ENCODE measurements at places on chromosomes 12 and 14.

GRCh38 chr12:52082026-52082668 lies 2.6 kb downstream of the SMIM41 start:
- no peak for DNase-seq

DNA sequence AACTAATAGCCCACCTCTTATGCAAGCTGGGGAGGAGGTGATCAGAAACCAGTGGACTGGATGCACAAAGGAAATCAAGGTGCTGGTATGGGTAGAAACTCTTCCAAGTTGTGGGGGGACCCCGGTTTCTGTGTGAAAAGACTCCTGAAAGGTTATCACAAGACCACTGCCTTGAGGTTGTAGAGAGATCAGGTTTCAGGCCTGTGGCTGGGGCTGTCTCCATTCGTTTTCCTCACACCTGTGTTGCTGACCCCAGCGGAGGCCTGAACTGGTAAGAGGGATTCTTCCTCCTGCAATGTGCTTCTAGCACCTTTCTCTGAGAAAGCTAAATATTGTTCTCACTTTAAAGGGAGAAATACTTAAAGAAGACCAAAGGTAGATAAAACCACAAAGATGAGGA lies 9.3 kb upstream of the OR4K5 start:
- DNase-seq, result no peak

- DNase-seq, result no peak
Measured at GRCh38 chr14:75452324-75452723, 24.5 kb downstream of the JDP2 start.

- no peak for DNase-seq
Measured at GRCh38 chr12:43106355-43106754, 445.6 kb downstream of the ADAMTS20 start.

GRCh38 chr12:123912415-123913380 lies 59.9 kb downstream of the CCDC92 start:
- no peak for DNase-seq

DNA sequence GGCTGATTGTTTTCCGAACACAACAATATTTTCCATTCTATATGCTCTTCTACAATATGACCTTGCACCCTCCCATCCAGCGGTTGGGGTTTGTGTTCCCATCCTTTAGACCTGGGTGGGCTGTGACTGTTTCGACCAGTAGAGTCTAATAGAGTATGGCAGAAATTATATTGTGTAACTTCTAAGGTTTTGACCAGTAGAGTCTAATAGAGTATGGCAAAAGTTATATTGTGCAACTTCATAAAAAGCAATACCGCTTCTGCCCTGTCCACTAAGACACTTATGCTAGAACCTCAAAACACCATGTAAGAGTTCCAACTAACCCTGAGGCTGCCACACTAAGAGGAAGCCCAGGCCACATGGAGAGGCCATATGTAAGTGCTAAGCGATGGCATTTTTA lies 719.7 kb upstream of the TBX3 start:
- DNase-seq, result no peak

DNA sequence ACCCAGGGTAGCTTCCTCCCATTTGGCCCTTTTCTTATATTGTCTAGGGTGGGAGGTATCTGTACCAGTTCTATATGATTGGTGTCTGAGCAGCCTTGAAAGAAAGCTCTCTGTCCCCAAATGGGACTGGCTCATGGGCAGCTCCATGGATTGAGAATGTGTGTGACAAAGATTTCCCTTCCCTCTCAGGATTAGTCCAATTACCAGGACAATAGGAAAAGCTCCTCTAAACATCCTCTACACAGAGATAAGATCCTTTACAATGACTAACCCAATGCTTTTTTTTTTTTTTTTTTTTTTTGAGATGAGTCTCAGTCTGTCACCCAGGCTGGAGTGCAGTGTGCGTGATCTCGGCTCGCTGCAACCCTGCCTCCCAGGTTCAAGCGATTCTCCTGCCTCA lies 112.1 kb downstream of the SLC35F4 start:
- no peak for DNase-seq

DNA sequence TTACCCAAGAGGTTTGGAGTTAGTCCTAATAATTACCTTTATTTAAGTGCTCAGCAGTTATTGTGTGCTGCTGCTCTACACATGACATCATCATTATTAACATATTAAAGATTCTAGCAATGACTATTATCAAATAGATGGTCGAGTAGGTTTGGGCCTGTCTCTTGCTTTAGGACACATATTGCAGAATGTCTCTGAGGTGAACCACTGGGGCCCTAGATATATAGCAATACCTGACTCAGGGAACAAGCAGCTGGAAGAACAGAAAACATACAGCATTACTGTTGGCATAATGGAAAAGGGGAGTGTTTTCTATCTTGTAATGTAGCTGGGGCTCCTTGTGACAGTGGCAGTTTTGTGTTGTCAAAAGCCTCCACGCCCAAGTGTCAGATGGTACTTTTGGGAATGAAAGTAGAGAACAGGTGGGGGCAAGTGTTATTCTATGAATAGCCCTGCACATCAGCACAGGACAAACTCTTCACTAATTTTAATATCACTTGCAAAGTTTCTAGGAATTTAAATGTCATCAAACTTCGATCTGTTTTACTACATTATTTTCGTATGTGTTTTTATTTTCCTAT lies 54.6 kb downstream of the C12orf56 start:
- DNase-seq, result no peak

DNA sequence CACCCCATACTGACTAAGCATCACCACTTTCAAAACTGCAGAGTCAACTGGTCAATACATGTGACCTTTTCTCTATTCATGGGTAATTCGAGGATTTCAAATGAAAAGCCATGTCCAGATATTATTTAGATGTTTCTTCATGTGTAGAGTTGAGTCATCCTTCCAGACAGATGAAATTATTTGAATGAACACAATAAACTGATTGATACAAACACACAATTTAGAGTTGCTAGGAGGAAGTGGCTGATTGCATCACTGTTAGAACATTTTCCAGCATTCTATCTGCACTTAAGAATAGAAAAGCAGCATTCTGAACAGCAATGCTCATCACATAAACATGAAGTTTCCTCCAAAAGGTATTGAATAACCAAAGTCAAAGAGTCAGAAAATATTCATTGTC lies 273.5 kb upstream of the SOX5 start:
- DNase-seq, result no peak

DNA sequence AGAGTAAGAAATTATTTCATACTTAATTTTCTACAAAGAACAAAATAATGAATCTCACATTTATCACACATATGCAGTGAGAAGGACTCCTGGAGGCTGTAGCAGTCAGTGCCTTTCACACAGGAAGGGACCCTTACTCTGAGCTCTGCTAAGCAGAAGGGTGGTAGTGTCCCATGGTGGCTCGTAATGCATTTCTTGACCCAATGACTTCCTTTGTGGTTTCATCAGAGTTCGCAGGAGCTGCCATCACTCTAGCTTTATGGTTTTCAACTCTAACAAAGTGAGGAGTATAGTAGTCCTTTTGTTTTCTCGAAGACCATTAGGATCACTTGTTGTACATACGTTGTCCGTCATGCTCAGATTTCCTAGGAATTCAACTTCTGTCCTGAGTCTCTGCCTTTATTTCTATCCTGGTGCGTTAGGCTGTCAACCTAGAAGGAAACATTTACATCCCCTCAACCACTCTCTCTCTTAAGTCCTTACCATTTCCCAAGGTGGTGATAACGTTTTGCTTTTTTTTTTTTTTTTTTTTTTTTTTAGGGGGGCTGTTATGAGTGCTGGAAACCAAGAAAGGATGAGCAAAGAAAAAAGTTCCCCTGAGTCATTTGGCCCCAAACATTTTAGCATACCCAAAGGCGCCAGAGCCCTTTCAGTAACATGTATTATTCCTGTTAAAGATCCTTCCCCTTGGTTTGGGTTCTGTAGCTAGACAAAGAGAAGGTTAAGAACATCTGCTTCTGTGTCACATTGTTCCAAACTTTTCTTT lies 37.2 kb downstream of the GABARAPL1 start:
- DNase-seq, result no peak

DNA sequence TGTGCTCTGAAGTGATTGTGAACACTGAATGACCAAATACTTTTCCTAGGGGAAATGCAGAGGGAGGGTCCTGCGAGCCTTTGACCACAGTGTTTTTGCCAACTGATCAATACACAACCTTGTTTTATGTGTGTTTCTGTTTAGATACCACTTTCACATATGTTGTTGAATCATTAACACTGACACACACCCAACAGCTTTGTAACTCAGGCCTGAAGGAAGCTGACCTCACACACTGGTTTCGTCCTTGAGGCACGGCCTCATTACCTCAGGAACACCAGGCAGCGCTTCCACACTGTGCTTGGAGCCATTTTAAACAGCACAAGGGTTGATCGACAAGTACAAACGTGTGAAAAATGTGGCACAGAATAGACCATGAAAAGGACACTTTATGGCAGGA lies 60.0 kb downstream of the PPFIBP1 start:
- no peak for DNase-seq

- DNase-seq, result no peak
Measured at GRCh38 chr12:67477681-67478265, 170.8 kb upstream of the DYRK2 start.

GRCh38 chr12:92945659-92946220 lies 16.6 kb upstream of the EEA1 start:
- no peak for DNase-seq

DNA sequence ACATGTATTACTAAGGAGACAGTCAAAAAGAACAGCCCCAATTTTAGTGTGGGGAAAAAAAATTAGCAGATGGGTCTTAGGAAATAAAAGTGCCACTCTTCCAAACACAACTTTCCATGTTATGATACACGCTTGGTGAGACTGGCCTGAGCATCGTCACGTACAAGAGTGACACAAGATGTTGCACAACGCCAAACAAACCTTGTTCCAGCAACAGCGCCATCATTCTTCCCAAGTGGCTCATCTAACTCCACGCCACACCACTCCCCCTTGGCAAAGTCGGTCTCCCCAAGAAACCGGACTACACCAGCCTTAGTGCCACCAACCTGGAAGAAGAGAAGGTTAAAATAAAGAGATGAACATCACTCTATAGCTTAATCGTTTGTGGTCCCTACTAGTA lies 58.7 kb downstream of the CLIP1 start:
- DNase-seq, result no peak

DNA sequence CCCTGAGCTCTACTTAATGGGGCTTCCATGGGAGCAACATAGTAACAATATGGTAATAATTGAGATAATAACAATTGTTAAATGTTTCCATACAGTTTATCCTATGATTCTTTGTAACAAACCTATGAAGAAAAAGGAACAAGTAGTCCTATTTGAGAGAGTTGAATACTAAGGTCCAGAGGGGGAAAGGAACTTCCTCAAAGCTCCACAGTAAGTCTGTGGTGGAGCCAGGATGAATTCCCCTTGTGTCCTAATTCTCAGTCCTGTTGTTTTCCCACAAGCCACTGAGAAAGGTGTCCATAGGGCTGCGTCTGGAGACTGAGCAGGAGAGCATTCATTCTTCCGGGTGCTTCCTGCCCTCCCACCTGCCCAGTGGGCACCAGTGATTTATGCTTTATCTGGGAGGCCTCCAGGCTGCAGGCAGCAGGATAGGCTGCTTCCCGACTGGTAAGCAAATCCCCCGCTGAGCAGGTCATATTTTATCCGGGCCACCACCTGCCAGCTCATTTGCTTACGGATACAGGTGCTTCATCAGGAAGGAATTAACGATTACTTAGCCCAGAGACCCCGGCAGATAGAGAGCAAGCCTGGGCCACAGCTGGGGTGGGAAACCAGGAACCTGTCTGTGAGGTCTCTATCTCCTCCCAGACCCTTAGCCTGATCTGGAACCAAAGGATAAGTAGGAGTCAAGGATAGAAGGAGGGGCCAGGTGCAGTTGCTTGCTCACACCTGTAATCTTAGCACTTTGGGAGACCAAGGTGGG lies 33.9 kb upstream of the FAM222A start:
- DNase-seq, result no peak

DNA sequence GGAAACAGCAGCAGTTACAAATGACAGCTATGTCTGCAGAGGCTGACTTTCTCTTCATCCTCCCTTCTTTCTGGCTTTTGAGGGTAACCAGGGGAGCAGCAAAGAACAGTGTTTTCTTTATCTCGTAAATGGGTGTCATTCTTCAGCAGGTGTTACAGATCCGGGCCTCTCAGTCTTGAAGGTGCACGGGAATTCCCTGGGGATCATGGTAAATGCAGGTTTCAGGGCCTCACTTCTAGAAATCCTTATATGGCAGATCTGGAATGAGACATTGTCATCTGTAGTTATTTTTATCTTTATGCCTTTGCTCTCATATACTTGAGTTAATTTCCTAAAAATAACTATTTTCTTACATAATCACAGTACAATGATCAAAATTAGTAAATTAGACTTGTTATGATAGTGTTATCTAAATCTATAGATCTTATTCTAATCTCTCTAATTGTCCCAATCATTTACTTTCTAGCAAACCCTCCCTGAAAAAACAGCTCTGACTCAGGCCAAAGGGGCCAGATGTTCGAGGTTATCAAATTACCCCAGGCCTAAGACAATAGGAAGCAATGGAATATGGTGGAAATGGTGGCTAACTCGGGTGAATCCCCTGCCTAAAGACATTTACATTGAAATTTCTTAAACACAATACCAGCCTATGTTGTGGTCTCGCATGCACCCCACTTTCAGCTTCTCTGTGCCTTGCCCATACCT lies 145.0 kb downstream of the CAND1 start:
- no peak for DNase-seq

GRCh38 chr12:46521145-46521544 lies 148.6 kb upstream of the SLC38A2 start:
- DNase-seq, result no peak

DNA sequence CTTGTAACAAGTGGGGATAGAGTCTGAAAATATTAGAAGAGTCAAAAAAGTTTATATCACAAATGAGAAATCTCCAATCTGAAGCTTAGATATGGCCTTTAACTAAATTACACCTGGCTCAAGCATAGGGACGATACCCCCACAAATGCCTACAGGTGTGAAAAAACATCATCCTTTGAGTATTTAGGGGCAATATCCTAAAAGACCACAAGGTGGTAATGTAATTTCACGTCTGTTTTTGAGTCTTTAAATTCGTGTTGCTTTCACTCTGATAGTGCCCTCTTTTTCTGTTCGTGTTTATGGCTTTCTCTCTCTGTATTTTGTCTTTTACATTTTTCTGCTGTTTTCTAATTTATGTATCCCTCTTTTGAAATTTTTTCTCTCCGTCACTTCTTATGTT lies 84.3 kb downstream of the ETNK1 start:
- no peak for DNase-seq

DNA sequence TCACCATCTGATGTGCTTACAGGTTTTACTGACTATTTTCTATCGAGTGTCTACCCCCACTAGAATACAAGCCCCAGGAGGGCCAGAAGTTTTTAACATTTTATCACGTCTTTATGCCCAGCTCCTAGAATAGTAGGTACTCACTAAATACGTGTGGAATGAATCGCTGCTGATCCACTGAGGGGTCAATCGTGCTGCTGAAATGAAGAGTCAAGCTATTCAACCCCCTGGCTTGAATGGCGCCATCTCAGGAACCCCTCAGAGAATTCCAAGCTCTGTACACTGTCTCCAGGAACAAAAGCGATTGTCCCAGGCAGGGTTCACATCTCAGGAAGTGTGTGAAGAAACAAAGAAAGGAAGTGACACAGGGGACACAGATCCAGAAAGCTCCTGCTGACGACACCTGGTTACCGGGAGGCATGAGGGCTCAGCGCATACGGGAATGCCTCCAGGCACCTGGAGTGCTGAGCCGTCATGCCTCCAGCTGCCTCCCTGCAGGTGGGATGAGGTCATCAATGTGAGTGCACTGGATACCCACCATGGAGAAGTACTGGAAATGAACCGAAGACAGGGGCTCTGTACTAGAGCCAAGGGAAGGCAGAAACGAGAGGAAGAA lies 45.6 kb downstream of the PITPNM2 start:
- no peak for DNase-seq

- DNase-seq, result no peak
Measured at GRCh38 chr12:105897311-105897725, 241.4 kb downstream of the NUAK1 start.
